ENCODE measurements at places on chromosomes 11 and 22.

DNA sequence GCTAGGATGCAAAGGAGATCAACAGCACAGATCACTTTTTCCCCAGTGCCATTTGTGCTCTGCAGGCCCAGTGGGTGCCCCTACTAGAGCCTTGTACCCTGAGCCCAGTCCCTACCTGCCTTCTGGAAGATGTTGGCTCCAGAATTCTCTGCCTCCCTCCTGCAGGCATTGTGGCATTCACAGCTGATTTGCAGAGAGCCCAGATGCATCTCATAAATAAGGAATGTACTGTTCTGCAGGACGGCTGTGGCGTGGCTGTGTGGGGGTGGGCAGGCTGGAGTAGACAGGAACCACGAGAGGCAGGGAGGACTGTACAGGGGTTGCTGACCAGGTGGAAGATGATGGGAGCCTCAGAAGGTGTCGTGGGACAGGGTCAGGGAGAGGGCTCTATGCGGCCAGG lies 11.2 kb upstream of the MIAT start:
- DNase-seq: no peak

DNA sequence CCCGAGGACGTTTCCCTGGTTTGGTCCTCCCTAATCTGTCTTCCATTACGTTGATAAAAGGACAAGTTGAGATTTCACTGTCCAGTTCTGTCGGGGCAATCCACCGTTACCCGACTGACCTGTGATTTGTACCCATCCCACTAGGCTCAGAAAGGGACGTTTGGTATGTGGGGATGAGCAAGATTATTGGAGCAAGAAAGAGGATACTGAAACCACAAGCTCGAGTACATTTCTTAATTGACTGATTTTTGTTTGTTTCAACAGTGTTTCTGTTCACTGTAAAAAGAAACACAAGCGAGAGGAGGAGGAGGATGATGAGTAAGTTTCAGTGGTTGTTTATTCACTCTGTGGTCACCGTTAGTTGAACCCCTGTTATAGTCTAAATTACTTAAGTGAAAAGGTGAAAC lies 969 bp downstream of the CCDC117 start:
- DNase-seq: no peak

DNA sequence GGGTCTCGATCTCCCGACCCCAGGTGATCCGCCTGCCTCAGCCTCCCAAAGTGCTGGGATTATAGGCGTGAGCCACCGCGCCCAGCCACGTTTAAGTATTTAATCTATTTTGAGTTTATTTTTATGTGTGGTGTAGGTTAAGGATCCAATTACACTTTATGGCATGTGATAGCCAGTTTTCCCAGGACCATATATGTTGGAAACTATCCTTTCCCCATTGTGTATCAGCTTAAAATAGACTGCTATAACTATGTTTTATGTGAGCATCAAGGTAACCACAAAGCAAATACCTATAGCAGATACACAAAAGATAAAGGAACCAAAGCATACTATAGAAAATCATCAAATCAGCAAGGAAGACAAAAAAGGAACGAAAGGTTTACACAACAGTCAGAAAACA lies 42.4 kb downstream of the TTC28 start:
- DNase-seq: no peak

DNA sequence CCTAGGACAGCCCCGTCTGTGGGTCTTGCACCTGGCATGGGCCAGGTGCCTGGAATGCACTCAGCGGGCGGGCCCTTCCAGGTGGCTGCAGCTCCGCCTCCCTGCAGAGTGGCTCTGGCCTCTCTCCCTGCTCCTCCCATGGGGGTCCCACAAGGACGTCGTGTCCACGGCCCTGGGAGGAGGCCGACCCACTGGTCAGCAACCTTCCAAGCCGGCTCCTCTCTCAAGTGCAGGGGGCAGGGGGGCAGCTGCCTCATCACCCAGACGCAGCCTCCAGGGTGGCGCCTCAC lies 41.9 kb downstream of the CERK start:
- DNase-seq: no peak

- DNase-seq: peak; percentile 55
These were observed 26.5 kb downstream of the PGA5 start for GRCh38 chr11:61267437-61267841.

DNA sequence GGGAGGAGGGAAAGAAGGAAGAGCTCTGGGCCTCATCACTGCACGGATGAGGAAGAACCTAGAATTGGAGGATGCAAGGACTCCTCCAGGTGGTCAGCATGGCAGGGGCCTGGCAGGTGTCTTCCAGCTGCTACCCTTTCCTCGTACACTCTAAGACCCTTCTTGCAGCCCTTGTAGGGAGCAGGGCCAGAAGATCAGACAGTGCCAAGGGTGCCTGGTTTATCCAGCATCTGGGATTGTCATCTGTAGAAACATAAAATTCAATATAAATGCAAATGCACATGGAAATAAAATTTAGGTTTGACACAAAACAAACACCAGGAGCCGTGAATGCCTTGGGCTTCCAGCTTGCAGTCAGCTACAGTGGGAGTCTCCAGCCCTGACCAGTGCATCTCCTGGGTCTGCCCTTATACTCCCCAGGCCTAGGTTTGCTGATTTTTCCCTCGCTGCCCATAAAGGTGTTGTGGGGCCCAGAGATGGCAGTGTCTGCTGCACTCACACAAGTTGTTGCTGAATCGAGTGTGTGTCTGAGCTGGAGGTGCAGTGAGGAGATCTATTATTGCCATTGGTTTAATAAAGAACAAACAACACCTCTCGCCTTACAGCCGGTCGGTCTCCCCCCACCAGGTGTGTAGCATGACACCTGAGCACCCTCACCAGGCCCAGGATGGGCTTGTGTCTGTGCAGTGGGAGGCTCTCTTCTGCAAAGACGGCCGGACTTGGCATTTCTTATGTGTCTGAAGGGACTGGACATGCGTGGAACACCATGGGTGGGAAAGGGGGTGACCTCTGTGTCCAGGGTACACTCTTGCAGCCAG lies 87.1 kb downstream of the BCR start:
- DNase-seq: no peak

DNA sequence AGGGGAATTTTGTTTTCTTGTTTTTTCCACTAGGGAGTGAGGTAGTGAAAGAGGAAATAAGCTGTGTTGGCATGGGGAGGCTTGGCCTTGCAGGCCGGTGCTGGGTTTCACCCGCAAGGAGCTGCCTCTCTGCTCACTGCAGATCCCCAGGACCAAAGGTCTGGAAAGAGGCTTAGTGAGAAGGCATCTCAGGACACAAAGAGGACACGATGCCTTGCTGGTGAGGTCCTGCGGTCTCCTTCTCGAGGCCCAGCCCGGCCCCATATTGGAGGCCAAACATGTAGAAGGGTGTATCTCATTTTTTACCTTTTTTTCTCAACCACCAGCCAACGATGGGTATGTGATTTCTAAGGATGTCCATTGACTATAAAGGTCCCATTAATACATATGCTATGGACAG lies 17.6 kb downstream of the TIMP3 start:
- no peak for DNase-seq

GRCh38 chr11:9530901-9531625 lies 42.4 kb upstream of the WEE1 start:
- DNase-seq: peak; percentile 34

- peak; percentile 8 for DNase-seq
These were observed 187.8 kb downstream of the MIAT start for GRCh38 chr22:26845021-26845743.

- no peak for DNase-seq
These were observed 26.0 kb downstream of the SLC22A6 start for GRCh38 chr11:62958547-62959421.

DNA sequence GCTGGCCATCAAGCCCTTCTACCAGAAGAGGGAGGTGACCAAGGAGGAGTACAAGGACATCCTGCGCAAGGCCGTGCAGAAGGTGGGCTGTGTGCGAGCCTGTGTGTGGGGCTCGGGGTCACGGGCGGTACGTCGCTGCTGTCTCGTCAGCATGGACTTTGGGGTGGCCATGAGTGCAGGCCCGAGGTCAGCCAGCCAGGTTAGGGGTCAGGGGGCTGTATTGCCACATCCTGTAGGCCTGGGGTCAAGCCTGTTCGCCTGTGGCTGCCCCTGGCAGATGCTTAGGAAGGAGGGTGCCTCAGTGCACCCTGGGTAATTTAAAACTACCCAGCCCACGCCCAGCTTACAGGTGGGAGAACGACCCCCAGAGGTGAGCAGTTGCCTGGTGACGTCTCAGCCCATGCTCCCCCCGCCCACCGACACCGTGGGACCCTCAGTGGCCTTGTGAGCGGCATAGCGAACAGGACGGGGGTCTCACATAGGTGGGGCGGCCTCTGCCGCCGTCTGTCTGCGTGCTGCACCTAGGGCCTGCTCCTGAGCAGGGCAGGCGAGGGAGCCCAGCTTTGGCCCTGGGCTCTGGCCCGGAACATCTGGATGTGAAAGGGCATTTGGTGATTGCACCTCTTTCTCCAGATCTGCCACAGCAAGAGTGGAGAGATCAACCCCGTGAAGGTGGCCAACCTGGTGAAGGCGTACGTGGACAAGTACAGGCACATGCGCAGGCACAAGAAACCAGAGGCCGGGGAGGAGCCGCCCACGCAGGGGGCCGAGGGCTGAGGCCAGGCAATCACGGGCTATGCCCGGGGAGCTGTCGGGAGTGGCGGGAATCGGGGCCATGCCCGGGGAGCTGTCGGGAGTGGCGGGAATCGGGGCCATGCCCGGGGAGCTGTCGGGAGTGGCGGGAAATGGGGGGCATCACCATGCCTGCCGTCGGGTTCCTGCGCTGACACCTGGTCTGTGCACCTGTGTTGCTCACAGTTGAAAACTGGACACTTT lies 4.5 kb downstream of the IRF7 start:
- no peak for DNase-seq
